A549 treated with RU486 at 1 μM for 4 hours (cell line): ENCODE measurements at places on chromosomes 11 and 22. TPM values are rescaled to one million over a fixed set of nuclear protein-coding genes. Genes with fewer than 3 reads are reported as not detected.

OR51B5 gene
- 0.07 to 0.09 TPM in 2 of 5 replicates, not detected in the others for total RNA-seq

ACTN3 gene
- total RNA-seq, result 0.06 TPM in 1 of 5 replicates, not detected in the others

OR8G5 gene
- total RNA-seq, result not detected in 5 replicates

CD82 gene
- 4.3 to 12.3 TPM (median 6.1 TPM) in 5 replicates for total RNA-seq

OR2AG1 gene
- not detected in 5 replicates for total RNA-seq

MRGPRX2 gene
- total RNA-seq, result not detected in 5 replicates

SCGB1A1 gene
- 0.39 TPM in 1 of 5 replicates, not detected in the others for total RNA-seq

TEX12 gene
- not detected in 5 replicates for total RNA-seq

JAML gene
- not detected in 5 replicates for total RNA-seq

MMP12 gene
- 0.08 TPM in 1 of 5 replicates, not detected in the others for total RNA-seq

TBX10 gene
- not detected in 5 replicates for total RNA-seq

OR52N4 gene
- total RNA-seq, result not detected in 5 replicates

CYP2R1 gene
- 9.0 to 12.5 TPM (median 12.2 TPM) in 5 replicates for total RNA-seq

SAC3D1 gene
- total RNA-seq, result 35.9 to 63.7 TPM (median 56.6 TPM) in 5 replicates

HIRA gene
- total RNA-seq, result 18.9 to 24.3 TPM (median 24.0 TPM) in 5 replicates

SCGB1D2 gene
- not detected in 5 replicates for total RNA-seq
